ENCODE measurements at places on chromosomes 5 and 9. TPM values are rescaled to one million over a fixed set of nuclear protein-coding genes. Genes with fewer than 3 reads are reported as not detected.

Gene TMEM215
- total RNA-seq = not detected

Gene HMMR
- 61.5 TPM for total RNA-seq

Gene ACOT12
- total RNA-seq = 2.2 TPM

Gene FUBP3
- total RNA-seq = 43.0 TPM

Gene KCNV2
- not detected for total RNA-seq

Gene LHFPL2
- total RNA-seq = 84.7 TPM

Gene DMRT3
- total RNA-seq = not detected

All from smooth muscle cell of trachea (primary cell).